ENCODE measurements at places on chromosomes 5 and 9. TPM values are rescaled to one million over a fixed set of nuclear protein-coding genes. Genes with fewer than 3 reads are reported as not detected.

PCDHGA2 gene
- total RNA-seq = 2.0 TPM

PRRX2 gene
- 5.6 TPM for total RNA-seq

INSL4 gene
- total RNA-seq = not detected

GPR107 gene
- 43.0 TPM for total RNA-seq

SOX30 gene
- total RNA-seq = 0.15 TPM
